ENCODE measurements at places on chromosomes 12 and 14.

DNA sequence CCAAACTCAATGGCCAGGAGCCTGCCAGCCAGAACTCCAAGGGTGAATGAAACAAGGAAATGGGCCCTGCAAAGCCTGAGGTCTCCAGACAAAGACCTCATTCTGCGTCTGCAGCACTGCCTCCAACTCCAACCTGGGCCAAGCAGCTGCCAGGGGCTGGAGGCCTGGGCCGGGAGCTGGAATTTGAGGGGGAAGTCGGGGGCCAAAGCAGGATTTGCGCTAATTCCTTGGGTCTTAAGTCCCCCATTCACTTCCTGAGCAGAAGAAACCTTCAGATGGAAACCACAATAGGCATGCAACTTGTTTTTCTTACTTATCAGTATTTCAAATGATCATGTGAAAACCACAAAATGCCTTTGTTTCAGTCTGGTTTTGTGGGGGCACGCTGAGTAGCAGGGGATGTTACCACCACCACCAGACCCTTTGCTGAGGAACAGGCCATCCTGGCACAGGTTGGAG is 23.0 kb upstream of the TC2N start:
- no peak for DNase-seq

DNA sequence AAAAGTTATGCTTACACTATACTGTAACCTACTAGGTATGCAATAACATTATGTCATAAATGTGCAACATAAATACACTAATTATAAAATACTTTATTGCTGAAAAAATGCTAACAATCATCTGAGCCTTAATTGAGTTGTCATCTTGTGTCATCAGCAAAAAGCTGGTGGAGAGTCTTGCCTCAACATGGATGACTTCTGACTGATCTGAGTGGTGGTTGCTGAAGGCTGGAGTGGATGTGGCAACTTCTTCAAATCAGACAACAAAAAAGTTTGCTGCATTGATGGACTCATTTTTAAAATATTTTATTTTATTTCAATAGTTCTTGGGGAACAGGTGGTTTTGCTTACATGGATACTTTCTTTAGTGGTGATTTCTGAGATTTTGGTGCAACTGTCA is 93.9 kb upstream of the AMN1 start:
- no peak for DNase-seq

- no peak for DNase-seq
Observed at GRCh38 chr12:129870796-129871195, 33.0 kb downstream of the TMEM132D start.

GRCh38 chr14:69792887-69793421 is 4.1 kb downstream of the SLC10A1 start:
- no peak for DNase-seq

DNA sequence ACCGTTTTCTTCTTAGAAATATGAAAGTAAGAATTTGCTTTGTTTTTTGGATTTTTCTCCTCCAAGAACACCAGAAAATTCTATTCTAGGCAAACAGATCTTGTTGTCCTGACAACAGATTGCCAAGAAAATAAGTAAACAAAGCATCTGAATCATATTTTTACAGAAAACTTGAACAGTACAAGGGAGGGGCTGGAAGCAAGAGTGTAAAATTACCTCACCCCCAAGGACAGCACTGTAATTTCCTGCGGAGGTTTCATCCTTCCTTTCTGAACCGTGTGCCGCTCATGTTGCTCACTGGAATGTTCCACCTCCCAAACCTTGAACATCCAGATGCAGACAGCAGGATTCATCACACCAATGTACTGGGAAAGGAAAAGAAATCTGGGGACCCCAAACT is 5.4 kb upstream of the CAMKK2 start:
- no peak for DNase-seq

DNA sequence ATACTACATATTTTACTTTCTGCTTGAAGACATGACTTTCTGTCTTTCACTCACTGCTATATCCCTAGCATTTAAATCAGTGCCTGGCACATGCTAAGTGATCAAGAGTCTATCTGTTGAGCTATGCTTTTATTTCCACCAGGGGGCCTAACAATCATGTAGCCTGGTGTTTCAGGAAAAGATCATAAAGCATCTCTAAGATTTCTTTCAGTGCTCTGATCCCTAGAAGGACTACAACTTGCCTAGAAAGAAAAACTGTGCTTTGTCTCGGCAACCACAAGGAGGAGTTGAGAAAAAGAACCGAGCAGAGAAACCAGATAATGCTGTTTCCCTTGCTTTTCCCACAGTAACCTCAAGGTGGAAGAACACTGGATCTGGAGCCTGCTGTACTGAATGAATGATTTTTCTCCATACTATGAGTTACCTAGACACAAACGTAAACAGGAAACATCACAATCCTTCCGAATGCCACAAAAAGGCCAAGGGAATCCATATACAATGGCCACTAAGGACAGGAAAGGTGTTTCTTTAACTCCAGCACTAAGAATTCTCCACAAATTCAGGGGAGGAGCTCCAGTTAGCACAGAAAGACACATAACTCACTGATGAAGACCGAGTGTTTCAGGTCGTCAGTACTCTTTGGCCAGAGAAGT is 1.2 kb downstream of the CRY1 start:
- peak; percentile 72 for DNase-seq

Data from CD4-positive, alpha-beta T cell treated with Interleukin-12 subunit alpha and Interleukin-12 subunit beta, for 1 hour (primary cell).